ENCODE measurements at places on chromosomes 1 and 21. TPM values are rescaled to one million over a fixed set of nuclear protein-coding genes. Genes with fewer than 3 reads are reported as not detected.

IFFO2 gene
- polyA plus RNA-seq, result 1.1 TPM

AVPR1B gene
- not detected for polyA plus RNA-seq

NBPF4 gene
- polyA plus RNA-seq, result not detected

RIPPLY3 gene
- not detected for polyA plus RNA-seq

FAM72D gene
- not detected for polyA plus RNA-seq

FABP3 gene
- polyA plus RNA-seq, result not detected

MATN1 gene
- polyA plus RNA-seq, result not detected

FCRLA gene
- 0.59 TPM for polyA plus RNA-seq

ZBED6 gene
- polyA plus RNA-seq, result 1.1 TPM

MEGF6 gene
- 1.9 TPM for polyA plus RNA-seq

TMEM200B gene
- not detected for polyA plus RNA-seq

EXTL1 gene
- polyA plus RNA-seq, result not detected

ADGRB2 gene
- polyA plus RNA-seq, result not detected

PROK1 gene
- not detected for polyA plus RNA-seq

PLOD1 gene
- 1.8 TPM for polyA plus RNA-seq

RCSD1 gene
- 94.7 TPM for polyA plus RNA-seq

SEMA4A gene
- polyA plus RNA-seq, result 0.06 TPM

MMP23B gene
- polyA plus RNA-seq, result not detected

ADSS2 gene
- 27.6 TPM for polyA plus RNA-seq

KRTAP19-1 gene
- polyA plus RNA-seq, result not detected

C1orf94 gene
- not detected for polyA plus RNA-seq

PRKACB gene
- 95.0 TPM for polyA plus RNA-seq

PLPPR4 gene
- not detected for polyA plus RNA-seq

DNASE2B gene
- polyA plus RNA-seq, result not detected

BRDT gene
- polyA plus RNA-seq, result not detected

LORICRIN gene
- not detected for polyA plus RNA-seq

LHX8 gene
- polyA plus RNA-seq, result not detected

COL16A1 gene
- polyA plus RNA-seq, result not detected

ST6GALNAC5 gene
- not detected for polyA plus RNA-seq

MNDA gene
- polyA plus RNA-seq, result 0.67 TPM

NPR1 gene
- polyA plus RNA-seq, result not detected

NR0B2 gene
- polyA plus RNA-seq, result not detected

PPIAL4G gene
- 0.05 TPM for polyA plus RNA-seq

TMEM125 gene
- polyA plus RNA-seq, result 0.50 TPM

GPR37L1 gene
- 0.02 TPM for polyA plus RNA-seq

TMEM82 gene
- not detected for polyA plus RNA-seq

SH2D2A gene
- polyA plus RNA-seq, result 15.7 TPM

SLAMF7 gene
- polyA plus RNA-seq, result 0.52 TPM

All from naive thymus-derived CD4-positive, alpha-beta T cell (primary cell).